ENCODE measurements at places on chromosomes 5 and 9. TPM values are rescaled to one million over a fixed set of nuclear protein-coding genes. Genes with fewer than 3 reads are reported as not detected.

SUSD3 gene
- total RNA-seq, result 25.0 TPM

TAF11L10 gene
- total RNA-seq, result not detected

ACTL7A gene
- not detected for total RNA-seq

SNCB gene
- total RNA-seq, result not detected

All from vagina (tissue), 2 donors.